Psoas muscle (tissue), 8 donors: ENCODE measurements at places on chromosomes 7 and 10. TPM values are rescaled to one million over a fixed set of nuclear protein-coding genes. Genes with fewer than 3 reads are reported as not detected.

- DNase-seq, result no peak
- peaks cover 22% of the 10 kb centered on the region for H3K4me1 ChIP-seq
- H3K27me3 ChIP-seq, result no peaks in the 10 kb centered on the region
- no peak overlapping the region for H3K4me3 ChIP-seq
These were observed 1.6 kb upstream of the COX19 start for GRCh38 chr7:976901-977325.

- H3K4me3 ChIP-seq, result peak overlapping the region; percentile 38
- peak overlapping the region; percentile 83 for H3K27ac ChIP-seq
- H3K36me3 ChIP-seq, result no peaks in the 10 kb centered on the region
These were observed 14.5 kb upstream of the CPA1 start for GRCh38 chr7:130365511-130366441.

GRCh38 chr10:112835944-112836451 lies 114.0 kb upstream of the TCF7L2 start:
- no peak overlapping the region for H3K4me3 ChIP-seq
- H3K36me3 ChIP-seq, result no peaks in the 10 kb centered on the region
- no peak overlapping the region for H3K27ac ChIP-seq
- no peaks in the 10 kb centered on the region for H3K27me3 ChIP-seq

DNA sequence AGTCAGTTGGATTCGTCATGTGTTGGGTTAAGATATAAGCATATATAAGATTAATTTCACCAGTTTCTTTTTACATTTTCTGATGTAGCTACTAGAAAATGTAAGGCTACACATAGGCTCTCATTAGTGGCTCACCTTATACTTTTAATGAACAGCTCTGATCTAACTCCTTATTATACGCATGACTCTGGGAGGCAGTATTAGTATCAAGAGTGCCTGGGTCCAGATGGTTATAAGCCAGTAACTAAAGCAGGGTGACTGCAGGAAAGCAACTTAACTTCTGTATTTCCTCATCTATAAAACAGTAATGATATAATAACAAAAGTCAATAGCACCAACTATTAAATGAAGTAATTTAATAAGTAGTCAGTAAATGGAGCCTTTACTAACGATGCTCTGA lies 1.4 kb upstream of the ELMO1 start:
- no peaks in the 10 kb centered on the region for H3K36me3 ChIP-seq
- no peak overlapping the region for H3K4me3 ChIP-seq
- H3K27ac ChIP-seq, result no peak overlapping the region
- peaks cover 11% of the 10 kb centered on the region for H3K4me1 ChIP-seq
- DNase-seq, result no peak
- peaks cover 10% of the 10 kb centered on the region for H3K27me3 ChIP-seq

PRLHR gene
- total RNA-seq, result not detected

TEX36 gene
- not detected for total RNA-seq

DNA sequence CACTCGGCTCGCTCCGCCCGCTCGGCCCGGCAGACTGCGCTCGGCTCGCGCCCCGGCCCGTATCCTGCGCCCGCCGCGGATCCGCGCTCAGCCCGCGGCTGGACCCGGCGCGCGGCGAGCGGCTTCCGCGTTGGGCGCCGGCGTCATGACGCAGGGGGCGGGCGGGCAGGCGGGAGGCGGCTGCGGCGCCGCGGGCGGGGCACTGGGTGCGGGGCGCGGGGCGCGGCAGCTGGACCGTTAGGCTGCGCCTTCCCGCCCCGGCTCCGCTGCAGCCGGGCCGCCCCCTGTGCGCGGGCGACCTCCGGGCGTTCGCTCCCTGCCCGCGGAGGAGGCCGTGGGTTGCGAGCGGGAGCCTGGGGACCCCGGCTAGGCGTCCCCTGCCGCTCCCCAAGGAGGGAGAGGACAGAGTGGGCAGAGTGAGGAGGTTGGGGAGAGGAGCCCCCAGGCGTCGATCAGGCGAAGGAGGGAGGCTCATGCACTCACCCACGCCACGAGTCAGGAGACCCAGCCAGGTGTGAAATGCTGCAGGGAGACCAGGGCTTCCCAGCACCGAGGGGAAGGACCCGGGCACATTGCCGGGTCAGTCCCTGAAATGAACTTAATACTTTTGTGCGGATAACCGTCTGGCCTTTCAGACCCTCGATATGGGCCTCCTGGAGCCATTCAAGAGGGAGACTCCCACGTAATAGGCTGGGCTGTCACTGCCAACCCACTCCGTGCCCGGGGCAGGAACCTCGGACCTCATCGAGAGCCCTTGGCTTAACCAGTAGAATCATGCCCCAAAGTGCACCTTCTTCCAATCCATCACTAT lies at the start of gene PIP4K2A:
TSS of gene PIP4K2A (minus strand) at position 100 of the 811 bp plus-strand sequence. CDS start 252 bp downstream, outside the sequence.
- H3K4me3 ChIP-seq, result peak within 1 kb of the TSS; percentile 93
- peaks cover 24% of the 10 kb centered on the region for H3K27me3 ChIP-seq
- H3K27ac ChIP-seq, result peak within 1 kb of the TSS; percentile 68
- H3K4me1 ChIP-seq, result peaks cover 24% of the 10 kb centered on the region
- H3K36me3 ChIP-seq, result no peaks in the 10 kb centered on the region

SPDYE18 gene
- not detected for total RNA-seq

DNA sequence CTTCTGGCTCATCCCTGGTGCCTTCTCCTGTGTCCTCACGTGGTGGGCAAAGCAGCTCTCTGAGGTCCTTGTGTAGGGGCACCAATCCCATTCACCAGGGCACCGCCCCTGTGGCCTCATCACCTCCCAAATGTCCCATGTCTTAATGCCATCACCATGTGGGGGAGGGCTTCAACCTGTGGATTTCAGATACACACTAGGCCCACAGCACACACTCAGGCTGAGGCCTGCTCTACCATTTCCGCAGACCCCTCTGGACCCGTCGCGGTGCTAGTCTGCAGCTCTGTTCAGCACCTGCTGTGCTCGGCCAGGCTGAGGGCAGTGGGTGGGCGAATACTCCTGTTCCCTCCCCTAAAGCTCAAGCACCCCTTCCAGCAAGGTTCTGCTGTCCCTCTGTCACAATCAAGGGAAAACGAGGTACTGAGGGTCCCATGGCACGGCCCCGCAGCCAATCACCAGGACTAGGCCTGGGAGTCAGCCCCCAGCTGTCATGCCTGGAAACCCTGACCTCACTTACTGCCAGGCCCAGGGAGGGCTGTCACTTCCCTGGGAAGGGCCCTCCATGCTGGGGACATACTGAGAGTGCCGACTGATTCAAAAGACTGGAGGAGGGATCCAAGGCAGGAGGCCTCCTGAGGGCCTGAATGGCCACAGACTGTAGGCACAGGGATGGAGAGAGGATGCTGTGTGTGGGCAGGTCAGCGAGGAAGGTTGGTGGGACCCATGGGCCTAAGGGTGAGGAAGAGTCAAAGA lies 123.8 kb upstream of the RET start:
- H3K36me3 ChIP-seq, result no peaks in the 10 kb centered on the region
- H3K27me3 ChIP-seq, result no peaks in the 10 kb centered on the region
- no peaks in the 10 kb centered on the region for H3K4me1 ChIP-seq
- no peak overlapping the region for H3K27ac ChIP-seq
- DNase-seq, result no peak

DNA sequence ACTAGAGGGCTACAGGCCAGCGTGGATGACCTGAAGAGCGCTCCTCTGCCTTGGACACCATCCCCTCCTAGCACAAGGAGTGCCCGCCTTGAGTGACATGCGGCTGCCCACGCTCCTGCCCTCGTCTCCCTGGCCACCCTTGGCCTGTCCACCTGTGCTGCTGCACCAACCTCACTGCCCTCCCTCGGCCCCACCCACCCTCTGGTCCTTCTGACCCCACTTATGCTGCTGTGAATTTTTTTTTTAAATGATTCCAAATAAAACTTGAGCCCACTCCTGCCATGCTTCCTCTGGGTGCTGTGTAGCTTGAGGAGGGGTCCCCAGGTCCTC lies 4.5 kb downstream of the SNCG start:
- no peak overlapping the region for H3K4me3 ChIP-seq
- H3K4me1 ChIP-seq, result peaks cover 20% of the 10 kb centered on the region
- H3K27me3 ChIP-seq, result no peaks in the 10 kb centered on the region
